Substantia nigra (tissue), 51 donors: ENCODE measurements at places on chromosomes 6 and 20.

DNA sequence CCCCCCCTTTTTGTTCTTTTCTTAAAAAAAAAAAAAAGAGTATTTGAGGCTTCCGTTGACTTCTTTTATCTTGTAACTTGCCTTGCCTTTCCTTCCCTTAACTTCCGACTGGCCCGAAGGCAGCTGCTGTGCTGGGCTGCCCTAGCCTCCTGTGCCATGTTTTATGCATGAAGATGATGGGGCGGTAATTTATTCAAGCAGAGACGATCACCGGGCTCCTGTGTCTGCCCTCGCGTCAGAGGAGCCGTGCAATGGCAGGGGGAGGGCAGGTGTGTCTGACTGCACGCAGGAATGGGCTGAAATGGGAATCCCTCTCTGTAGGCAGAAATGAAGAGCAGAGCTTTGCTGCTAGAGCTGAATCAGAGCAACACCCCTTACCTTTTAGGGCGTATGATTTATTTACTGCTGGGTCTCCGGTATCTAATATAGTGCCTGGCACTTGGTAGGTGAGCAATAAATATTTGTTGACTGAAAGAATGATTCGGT lies 106.3 kb upstream of the RIPOR2 start:
- no peak for DNase-seq

GRCh38 chr20:38497246-38497935 lies 24.7 kb downstream of the RALGAPB start:
- DNase-seq = no peak

- no peak for DNase-seq
Observed at GRCh38 chr20:454951-455350, 7.4 kb downstream of the TBC1D20 start.

DNA sequence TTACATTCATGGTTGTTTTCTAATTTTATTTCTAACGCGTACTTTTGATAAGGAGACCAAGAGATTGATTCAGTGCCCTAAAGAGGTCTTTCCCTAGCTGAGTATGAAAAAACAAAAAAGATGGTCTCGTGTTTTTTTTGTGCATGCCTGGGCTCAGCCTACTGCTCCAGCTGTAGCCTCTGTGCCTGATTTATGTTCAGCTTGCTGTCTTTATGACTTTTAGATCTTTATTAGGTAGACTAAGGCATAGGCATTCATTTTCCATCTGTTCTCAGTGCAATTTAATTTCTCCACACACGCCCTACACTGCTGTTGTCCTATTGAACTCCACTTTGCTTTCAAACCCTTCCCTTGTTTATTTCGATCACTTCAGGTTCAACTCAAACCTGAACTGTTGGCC lies 56.5 kb downstream of the OPRM1 start:
- DNase-seq = no peak

- DNase-seq = no peak
Observed at GRCh38 chr20:40471261-40471629, 217.8 kb downstream of the MAFB start.

DNA sequence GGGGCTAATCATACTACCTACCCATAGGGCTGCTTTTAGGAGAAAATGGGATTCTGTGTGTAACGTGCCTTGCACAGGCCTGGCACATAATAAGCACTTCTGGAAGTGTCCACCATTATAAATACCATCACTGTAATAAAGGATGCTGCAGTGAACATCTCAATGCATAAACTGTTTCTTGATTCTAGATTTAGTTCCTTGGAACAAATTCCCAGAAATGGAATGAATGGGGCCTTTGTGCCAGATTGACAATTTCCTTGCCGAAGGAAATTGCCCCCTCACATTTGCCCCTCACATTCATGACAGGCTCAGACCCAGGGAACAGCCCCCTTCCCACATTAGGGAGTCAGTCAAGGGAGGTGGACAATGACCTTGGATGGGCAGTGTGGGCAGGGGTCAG lies 29.2 kb downstream of the BPIFB4 start:
- no peak for DNase-seq

- no peak for DNase-seq
Observed at GRCh38 chr6:106790935-106791334, 161.6 kb downstream of the QRSL1 start.

DNA sequence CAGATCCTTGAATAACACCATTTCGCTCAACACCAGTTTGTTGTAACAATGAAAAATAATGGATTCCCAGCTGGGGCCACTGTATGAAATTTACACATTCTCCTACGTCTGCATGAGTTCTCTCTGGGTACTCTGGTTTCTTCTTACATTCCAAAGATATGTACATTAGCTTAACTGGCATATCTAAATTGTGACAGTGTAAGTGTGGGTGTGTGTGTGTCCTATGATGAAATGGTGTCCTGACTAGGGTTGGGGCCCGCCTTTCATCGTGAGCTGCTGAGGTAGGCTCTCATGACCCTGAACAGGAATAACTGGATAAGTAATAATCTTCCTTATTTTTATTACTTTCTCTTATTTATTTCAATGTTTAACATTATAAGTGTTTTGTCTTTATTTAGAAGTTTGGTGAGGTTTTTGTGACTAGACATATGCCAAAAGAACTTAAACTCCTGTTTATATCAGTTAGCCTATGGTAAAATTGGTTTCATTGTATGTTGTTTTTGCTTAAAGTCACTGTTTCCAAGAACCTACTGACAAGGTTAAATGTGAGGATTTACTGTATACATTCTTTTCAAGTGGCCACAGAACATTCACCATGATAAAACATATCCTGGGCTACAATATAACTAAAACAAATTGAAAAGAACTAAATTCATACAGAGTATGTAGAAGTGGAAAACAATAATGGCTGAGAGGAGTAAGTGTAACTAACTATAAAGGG lies 42.4 kb downstream of the RBL1 start:
- DNase-seq = no peak

GRCh38 chr6:143961886-143962878 lies 45.9 kb downstream of the PLAGL1 start:
- no peak for DNase-seq

- no peak for DNase-seq
Observed at GRCh38 chr6:10416863-10417641, 2.2 kb upstream of the TFAP2A start.

- no peak for DNase-seq
Observed at GRCh38 chr20:37948956-37949355, 46.0 kb downstream of the VSTM2L start.

DNA sequence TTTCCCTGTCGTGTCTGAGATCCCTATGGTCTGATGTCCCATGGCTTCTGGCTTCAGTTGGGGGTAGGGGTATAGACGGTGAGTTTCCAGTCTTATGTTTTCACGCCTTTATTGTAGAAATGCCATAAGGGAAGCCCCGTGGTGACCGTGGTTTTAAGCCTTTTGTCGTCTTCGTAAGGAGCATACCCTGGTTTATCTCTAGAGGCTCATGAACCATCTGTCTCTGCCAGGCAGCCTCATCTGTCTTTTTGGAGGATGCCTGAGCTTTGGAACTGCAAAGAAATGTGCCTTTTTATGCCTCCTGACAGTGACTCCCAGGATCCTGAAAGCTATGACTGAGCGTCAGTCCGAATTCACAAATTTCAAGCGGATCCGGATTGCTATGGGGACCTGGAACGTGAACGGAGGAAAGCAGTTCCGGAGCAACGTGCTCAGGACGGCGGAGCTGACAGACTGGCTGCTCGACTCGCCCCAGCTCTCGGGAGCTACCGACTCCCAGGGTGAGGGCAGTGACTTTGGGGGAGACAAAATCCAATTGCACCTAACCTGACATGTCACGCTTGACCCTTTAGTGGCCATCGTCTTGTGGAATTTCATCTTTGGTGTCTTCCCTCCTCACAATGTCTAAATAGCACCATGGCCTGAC lies 84.6 kb downstream of the SYNJ2 start:
- DNase-seq = no peak

DNA sequence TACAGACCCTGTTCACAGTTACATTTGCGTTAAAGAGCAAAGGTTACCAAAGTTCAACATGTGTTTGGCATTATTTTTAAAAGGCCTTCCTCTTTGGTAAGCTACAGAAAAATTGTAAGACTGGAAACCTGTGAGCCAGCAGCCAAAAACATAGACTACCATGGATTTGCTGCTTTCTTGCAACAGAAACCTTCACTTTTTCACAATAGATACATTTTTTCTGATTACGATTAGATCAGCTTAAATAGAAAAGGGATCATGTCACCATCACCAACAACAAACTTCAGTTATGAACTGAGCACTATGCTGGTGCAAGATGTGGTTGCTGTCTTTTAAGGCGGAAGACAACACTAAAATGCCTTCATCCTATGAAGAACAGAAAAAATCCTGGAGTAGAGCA lies 112.3 kb upstream of the MARCKS start:
- no peak for DNase-seq

- no peak for DNase-seq
Observed at GRCh38 chr20:44698351-44698750, 16.8 kb upstream of the CCN5 start.
